ENCODE measurements at places on chromosomes 16 and 17.

DNA sequence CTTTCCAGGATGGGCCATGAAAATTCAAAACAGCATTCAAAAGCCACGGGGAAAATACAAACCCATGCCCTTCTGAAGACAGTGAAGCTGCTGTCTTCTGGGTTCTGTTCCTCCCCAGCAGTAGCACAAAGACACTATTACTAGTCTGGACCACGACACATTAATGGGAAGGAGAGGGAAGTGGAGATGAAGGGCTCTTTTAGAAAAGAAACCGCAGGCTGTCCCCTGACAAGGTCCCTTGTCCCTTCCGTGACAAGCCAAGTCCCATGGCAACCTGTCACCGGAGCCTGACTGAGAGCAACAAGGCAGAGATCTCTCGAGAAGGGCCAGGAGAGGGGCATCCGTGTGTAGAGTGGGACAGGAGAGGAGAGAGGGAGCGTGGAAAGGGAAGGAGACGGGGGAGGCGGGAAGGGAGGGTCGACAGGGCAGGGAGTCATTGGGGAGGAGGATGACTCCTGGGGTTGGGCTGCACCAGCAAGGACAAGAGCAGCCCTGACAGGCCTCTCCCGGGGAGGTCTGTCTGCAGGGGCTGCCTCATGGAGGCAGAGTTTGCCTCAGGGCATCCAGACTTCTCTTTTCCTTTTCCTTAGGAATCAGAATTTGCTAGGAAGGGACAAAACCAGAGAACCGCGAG lies 436.2 kb downstream of the SLC39A11 start:
- DNase-seq, result no peak

GRCh38 chr16:17557949-17558348 lies 87.2 kb upstream of the XYLT1 start:
- no peak for DNase-seq

DNA sequence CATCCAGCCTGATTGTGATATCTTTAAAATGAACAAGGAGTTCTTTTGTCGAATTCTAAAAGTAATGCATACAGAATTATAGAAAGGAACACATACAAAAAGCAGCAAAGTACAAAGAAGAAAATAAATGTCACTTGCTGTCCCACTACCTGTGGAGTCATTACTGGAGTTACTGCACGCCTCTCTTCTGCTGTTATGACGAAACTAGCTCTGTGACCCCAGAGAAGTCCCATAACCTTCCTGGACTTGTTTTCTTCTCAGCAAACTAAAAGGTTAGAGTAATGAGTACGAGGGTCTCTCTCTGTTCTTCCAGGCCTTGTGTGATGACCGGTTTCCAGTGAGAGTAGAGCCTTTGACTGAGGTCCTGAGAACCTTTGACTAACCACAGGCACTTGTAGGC lies 26.9 kb downstream of the BANP start:
- DNase-seq, result no peak

GRCh38 chr17:2594722-2595599 lies 1.5 kb downstream of the PAFAH1B1 start:
- DNase-seq, result no peak

GRCh38 chr16:86566966-86567700 lies 504 bp downstream of the FOXC2 start:
- peak; percentile 48 for DNase-seq

GRCh38 chr17:19284005-19284959 lies 47.1 kb downstream of the EPN2 start:
- no peak for DNase-seq

DNA sequence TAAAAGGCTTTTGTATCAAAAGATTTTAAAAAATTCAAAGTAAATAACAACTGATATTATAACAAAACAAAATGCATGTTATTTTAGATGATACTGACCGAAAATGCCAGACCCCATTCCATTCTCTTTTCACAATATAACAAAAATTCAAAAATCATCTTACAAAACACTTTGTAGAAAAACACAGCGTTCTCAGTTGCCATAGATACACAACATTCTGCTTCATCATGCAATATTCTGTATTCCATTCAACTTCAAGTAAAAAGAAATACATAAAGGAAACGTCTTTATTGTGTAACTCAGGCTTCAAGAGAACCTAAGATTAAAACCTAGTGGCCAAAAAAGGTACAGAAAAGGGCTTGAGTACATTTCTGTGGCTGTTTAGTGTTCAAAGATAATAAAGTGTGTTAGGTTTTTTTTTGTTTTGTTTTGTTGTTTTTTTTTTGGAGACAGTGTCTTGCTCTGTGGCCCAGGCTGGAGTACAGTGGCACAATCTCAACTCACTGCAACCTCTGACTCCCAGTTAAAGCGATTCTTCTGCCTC lies 250.5 kb downstream of the CEP112 start:
- DNase-seq, result no peak

DNA sequence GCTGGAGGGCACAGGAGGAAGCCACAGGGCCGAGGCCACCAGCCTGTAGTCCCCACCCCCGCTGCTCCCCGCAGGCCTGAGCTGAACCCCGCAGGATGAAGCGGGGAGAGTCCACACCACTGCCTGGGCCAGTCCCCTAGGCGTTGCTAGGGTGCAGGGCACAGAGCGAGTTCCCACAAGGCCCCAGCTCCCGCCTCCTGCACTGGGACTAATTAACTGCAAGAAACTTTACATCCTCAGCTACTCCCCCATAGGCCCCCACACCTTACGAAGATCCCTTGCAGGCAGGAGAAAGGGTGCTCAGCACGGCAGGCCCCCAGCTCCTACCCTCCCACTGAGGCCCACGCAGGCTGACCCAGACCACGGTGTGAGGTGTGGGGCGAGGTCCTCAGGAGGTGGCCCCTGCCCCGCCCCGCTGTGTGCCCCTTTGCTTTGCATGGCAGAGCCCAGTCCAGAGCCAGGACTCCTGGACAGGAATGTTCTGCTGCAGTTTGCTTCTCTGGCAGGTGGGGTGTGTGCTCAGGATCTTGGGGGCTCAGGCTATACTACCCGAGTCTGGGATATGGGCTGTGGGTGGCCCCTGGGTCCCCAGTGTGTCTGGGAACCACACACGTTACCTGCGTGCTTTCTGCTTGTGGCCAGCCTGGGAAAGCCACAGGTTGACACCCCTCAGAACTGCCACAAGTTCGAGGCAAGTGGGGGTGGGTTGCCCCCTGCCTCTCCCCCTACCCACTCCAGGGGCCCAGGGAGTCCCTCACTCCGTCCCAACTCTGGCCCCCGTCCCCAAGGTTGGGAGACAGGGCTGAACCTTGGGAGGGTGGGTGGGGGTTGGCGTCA lies 1.2 kb downstream of the GNG13 start:
- no peak for DNase-seq

GRCh38 chr17:77613218-77613617 lies 345.3 kb upstream of the TNRC6C start:
- DNase-seq, result peak; percentile 77

GRCh38 chr17:58913552-58913951 lies 157.9 kb downstream of the PPM1E start:
- DNase-seq, result no peak

GRCh38 chr17:78343543-78344201 lies 16.2 kb downstream of the SOCS3 start:
- DNase-seq, result no peak

All from AG08395 (cell line).